Astrocyte of the spinal cord (primary cell): ENCODE measurements at places on chromosomes 12 and 14.

DNA sequence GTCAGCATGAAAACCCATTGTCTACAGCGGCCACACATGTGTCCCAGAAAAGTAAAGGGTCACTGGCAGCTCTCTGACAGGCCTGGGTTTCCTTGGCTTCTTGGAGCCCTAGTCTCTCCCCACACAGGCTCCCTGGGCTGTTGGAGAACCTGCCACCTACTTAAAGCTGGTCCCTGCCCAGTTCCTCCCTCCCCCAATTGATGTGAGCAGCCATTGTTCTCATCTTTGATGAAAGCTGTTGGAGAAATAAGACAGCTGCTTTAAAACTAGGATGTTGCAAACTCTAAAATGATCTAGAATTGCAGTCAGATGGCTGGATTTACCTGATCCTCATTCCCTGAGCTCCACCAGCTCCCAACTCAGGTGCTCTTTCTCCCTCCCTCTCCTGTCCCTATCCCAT is 4.8 kb upstream of the PLEKHH1 start:
- DNase-seq = no peak

- DNase-seq = no peak
Measured at GRCh38 chr12:8746046-8746445, 48.3 kb downstream of the RIMKLB start.

DNA sequence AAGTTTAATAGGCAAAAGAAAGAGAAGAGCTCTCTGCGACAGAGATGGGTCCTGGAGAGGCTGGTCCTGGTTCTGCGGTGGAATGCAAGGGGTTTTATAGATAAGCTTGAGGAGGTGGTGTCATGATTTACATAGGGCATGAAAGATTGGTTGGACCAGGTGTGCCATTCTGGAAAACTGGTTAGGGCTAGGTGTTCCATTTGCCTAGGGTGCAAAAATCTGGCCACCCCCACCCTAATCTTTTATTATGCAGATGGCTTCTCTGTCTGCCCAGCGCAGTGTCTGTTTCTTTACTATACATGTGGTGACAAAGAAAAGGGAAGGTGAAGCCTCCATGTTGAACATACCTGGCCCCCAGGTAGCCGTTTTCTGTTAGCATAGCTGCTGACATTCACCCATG is 65.4 kb downstream of the ERC1 start:
- DNase-seq = no peak

DNA sequence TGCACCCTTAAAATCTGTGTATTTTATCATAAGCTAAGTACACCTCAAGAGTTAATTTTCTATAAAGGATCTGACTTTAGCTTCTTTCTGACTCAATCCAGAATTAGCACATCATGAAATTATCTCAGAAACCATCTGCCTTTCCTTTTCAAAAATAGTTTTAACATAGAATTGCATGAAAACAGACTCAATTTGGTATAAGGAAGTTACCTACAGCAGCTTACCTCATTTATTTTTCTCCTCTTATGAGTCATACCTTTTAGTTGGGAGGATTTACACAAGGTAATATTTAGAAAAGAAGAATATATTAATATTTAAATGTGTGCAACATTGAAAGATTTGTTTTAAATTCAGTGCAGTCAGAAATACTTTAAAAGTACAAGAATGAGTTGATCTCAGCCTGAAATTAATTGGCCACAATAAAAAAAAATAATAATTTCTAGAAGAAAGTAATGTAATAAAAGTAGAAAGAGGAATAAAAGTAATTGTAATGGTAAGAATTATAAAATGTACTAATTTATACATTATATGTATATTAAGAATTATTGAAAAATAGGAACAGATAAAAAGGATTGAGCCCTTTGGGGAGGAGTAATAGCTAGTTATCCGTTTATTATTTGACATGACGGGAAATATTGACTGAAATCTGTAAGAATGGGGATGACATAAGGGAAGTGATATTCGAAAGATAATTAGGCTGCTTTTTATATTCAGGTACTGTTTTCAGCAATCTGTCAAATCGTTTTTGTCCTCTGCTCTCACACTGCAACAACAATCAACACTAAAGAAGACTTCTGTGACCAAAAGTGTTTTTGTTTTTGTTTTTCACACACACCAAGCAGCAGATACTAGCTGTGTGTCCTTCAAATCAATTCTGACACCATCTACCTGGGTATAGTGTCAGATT is 20.5 kb downstream of the ADAM21 start:
- DNase-seq = no peak

- DNase-seq = no peak
Measured at GRCh38 chr14:102782974-102783373, 5.7 kb downstream of the TRAF3 start.

- DNase-seq = peak; percentile 30
Measured at GRCh38 chr12:12645485-12645884, 33.8 kb downstream of the CREBL2 start.

- DNase-seq = no peak
Measured at GRCh38 chr12:24767016-24767415, 181.9 kb downstream of the BCAT1 start.

DNA sequence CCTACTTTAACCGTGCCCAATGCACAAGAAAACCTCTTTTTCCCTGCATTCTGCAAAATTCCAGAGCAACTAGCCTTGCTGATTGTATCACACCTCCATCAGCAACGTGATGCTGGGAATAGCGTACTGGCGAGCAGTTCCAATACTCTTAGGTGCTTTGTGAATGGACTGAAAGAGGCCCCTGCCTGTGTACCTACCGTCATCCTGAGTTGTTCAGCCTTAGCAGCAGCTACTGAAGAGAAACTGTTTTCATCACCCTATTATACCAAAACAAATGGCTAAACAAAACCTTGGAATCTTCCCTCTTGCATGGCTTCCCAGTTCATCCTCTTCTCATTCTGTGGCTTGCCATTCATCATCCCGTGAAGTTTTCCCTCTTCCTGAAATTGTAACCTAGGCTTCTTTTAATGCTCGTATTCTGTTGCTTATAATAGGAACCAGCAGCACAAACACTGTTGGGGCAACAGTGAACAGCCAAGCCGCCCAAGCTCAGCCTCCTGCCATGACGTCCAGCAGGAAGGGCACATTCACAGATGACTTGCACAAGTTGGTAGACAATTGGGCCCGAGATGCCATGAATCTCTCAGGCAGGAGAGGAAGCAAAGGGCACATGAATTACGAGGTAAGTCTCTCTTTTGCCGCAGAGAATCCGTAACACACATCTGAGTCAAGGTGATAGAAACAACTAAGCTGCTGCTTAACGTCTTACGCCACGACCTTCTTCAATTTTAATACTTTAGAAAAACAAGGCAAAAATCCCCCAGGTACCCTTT is 41.9 kb downstream of the RAD52 start:
- no peak for DNase-seq

DNA sequence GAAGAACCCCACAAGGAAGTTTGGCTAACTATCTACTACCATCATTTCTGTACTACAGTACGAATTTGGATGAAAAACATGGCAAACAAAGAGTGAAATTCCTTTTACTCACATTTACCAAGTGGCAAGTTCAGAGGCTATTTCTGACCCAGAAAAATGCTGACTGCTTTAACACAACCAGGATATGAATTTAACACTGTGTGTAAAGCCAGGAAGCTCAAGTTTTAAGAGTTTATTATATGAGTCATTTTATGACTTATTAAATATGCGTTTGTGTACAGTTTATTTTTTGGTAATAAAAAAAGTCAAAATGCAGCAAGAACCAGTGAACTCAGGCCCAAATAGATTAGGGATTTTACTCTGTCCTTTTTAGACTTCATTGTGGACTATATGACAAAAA is 58.4 kb upstream of the STAC3 start:
- peak; percentile 16 for DNase-seq
